ENCODE measurements at places on chromosomes 16 and 17. TPM values are rescaled to one million over a fixed set of nuclear protein-coding genes. Genes with fewer than 3 reads are reported as not detected.
A peak's percentile ranks its signal among the peaks of the same experiment; 100 is the strongest.

GRCh38 chr16:73915935-73916334, 380.7 kb upstream of the PSMD7 start:
- no peak for DNase-seq

DNA sequence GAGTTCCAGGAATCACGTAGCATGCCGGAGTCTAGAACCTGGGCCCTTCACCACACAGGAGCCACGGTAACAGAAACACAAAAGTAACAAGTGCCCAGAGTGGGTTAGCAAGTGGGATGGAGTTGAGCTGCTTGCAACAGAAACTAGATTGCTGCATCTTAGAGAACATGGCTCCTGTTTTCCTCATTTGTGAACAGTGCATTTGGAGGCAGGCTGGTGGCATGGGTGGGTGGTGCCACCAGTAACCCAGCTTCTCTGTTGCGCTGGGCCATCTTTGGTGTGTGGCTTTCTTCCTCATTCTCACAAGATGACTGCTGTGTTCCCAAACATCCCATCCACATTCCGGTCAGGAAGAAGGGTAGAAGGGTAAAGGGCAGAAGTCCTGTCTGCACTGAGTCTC, 95.5 kb downstream of the KATNIP start:
- DNase-seq = no peak

- peak; percentile 52 for DNase-seq
Measured at GRCh38 chr17:35312790-35313711, 60.4 kb downstream of the SLFN11 start.

GRCh38 chr16:27739606-27740357, 189.8 kb downstream of the KATNIP start:
- DNase-seq = no peak

- no peak for DNase-seq
Measured at GRCh38 chr16:64964126-64964540, 157.7 kb downstream of the CDH11 start.

GRCh38 chr16:86616906-86617305, 38.6 kb downstream of the FOXL1 start:
- no peak for DNase-seq

- no peak for DNase-seq
Measured at GRCh38 chr16:51971184-51971583, 575.8 kb downstream of the TOX3 start.

DNA sequence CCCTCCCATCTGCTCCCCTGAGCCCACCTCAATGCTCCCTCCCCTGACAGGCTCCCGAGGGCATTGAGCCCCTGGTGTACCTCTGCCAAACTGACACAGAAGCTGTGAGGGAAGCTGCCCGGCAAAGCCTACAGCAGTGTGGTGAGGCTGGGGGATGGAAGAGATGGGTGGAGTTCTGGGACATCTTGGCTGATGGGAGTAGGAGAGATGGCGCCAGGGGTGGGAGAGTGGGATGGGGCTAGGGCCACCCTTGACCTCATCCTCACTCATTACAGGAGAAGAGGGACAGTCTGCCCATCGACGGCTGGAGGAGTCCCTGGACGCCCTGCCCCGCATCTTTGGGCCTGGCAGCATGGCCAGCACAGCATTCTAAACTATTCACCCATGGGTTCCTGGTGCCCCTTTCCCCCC, 16.2 kb upstream of the CTCF start:
- no peak for DNase-seq

DNA sequence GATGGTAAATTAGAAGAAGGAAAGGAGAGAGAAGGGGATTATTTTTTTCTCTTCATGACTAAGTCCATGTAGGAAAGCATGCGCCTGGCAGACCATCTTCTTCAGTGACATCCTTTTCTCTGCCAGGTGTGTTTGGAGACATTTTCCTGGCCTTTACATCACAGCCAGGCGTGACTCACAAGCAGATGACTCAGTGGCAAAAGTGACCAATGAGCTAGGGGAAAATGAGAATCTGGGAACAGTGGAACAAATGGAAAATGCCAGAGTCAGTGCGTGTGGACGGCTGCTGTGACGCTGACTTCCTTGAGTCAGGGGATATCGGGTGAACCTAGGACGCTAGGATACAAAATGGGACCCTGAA, 9.4 kb downstream of the KIAA0513 start:
- DNase-seq = no peak

DNA sequence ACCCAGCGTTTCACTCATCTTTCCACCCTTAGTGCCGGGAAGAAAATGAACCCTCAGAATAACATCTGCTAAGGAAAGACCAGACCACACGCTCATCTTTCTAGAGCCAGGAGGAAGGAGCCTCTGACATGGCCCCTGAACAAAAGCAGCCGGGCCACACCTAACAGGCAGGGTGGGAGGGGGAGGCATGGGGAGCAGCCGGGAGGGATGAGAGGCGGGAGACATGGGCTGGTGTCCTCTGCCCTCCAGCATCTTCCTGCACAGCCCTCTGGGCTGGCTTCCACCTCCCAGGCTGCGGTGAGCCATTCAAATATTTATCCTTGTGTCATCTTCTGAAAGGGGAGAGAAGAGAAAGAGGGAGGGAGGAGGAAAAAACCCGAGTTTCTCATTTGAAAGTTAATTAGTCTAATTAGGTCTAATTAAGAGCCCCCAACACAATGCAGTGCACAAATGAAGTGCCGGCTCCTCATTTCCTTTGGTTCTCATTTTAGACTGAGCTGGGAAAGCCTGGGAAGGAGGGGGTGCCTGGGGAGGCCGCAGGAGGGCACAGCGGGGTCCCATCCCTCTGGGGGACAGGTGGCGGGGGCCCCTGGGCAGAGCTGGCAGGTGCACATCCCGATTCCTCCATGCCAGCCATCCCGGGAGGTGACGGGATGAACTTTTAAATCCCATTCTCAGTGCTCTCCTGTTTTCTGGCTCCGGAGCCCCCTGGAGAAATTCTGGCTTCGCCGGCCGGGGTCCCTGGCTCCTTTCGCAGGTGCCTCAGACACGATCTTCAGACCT, 90.5 kb downstream of the ENGASE start:
- no peak for DNase-seq

GRCh38 chr17:51995797-51996403, 162.6 kb downstream of the CA10 start:
- DNase-seq = no peak

DNA sequence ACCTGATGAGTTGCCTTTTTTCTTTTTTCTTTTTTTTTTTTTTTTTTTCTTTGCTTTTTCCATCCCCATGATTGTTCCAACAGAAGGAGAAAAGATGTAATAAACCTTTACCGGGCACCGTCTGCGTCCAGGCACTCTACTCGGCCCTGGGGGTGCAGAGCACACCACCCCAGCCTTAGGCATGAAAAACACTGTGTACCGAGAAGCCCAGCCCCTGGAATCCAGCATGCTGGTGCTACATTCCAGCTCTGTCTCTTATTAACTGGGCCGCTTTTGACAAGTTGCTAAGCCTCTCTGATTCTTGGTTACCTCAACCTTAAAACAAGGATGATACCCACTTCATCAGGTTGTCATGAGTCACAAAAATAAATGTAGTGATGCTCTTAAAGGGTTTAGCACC, 64.1 kb upstream of the HSBP1 start:
- DNase-seq = no peak

- DNase-seq = no peak
Measured at GRCh38 chr17:40978575-40979151, 5.5 kb downstream of the KRT40 start.

DNA sequence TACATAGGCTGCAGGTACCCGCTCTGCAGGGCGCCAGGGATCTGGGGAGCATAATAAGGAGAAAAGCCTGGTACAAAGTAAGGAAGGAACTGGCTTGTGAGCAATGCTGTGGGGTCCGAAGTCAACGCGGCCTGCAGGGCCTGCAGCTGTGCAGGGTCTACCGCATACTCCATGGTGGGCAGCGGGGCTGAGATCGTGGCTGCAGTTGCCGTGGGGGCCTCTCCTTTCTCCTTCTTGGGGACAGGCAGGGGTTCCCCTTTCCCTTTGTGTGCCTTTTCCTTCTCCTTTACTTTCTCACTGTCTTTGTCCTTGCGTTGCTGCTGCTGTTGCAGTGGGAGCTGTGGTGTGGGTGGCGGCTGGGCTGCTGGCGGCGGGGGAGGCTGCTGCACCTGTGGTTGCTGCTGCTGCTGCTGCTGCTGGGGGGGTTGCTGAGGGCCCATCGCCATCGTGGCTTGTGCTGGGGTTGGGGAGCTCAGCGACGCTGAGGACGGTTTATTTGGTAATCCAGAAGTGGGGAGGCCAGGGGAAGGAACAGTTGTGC, 259.6 kb downstream of the ZFHX3 start:
- no peak for DNase-seq

- no peak for DNase-seq
Measured at GRCh38 chr16:9091867-9092281, 430 bp downstream of the HAPSTR1 start.

GRCh38 chr17:37230633-37231032, 145.2 kb upstream of the C17orf78 start:
- no peak for DNase-seq

DNA sequence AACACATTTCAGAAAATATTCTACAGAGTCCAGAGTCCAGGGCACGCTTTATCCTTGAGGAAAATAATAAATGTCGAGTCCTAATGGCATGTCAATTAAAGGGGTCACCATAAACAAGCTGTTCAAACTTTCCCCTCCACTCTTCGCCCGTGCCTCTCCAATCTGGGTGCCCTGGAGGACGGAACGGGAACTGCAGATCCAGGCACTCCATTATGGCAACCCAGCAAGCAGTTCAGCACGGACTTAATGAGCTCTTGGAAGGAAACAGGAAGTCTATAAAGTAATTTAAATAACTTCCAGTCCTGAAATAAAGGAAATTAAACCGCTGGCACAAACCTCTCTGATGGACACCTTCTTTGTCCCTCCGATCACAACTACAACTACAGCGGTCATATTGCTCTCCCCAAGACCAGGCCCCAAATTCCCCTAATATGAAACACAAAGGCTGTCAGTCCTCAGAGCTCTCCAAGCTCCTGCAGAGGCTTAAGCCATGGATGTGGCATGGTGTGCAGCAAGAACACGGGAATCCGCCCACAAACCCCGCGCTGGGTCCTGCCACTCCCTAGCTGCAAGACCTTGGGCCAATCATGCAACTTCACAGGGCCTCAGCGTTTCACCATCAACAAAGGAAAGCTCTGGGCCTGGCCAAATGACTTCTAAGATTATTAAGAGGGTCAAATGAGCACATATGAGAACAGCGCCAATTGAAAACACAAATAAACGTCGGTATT, 52.6 kb downstream of the ZFHX3 start:
- no peak for DNase-seq

DNA sequence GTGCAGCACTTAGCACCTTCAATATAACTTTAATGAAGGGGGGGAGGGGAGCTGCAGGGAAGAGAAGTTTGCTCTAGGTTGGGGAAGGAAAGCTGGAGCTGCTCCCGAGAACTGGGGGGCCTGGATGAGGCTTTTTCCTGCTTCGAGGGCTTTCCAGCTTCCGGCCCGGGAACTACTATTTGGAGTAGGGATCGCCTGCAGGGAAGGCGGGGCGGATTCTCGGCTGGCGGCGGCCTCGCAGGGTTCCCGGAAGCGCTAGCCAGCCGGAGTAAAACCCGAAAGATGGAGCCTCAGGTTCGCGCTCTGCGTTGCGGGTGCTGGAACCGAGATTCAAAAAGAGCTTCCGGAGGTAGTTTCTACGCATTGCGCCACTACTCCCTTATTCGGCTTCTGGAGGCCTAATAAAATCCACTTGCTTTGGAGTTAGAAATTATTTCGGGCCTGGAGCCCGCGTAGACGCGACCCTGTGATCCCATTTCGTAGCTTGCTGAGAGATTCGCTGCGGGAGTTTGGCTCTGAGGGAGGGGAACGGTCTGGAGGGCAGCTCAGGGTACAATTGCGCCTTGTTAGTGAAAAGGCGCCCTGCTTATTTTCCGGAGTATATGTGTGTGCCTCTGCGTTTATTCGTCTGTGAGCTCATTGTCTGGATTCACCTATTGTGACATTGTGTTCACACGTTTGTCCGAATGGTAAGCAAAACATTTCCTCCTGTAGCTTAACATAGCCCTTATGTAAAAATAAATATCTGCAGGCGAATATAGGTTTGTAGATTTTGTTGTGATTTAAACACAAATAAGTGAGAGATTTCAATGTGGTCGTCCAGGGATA, 652 bp downstream of the PRAC2 start:
- no peak for DNase-seq

DNA sequence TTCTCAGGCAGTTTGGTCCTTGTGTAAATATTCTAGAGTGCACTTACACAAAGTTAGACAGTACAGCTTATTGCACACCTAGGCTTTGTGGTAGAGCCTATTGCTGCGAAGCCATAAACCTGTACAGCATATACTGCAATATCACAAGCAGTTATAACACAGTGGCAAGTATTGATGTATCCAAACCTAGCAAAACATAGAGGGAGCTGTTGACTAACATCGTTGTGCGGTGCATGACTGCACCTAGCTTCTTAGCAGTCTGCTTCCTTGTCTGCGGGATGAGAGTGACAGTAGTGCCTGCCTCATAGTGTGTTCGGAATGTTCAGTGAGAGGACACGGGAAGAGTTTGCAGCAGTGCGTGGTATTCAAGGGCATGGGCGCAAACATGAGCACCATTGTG, 78.9 kb downstream of the MPRIP start:
- no peak for DNase-seq

DNA sequence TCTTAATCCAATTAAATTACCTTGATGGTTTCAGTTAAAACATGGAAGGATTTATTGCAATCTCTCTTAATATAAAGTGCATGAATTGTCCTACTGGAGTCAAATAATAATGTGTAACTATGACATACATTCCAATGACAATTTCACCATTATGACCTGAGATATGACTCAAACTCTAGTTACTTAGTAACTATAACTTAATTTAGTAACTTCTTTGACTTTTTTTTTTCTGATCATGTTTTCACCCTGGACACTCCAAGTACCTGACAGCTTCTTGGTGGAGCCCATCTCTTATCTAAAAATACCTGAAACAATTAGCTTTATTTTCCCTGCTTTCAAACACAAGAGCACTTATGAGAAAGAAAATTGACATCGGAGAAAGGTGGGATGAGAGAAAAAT, 123.7 kb downstream of the STX8 start:
- no peak for DNase-seq

Gene GAS2L2
- polyA plus RNA-seq = not detected

Gene SPIRE2
- polyA plus RNA-seq = 2.5 TPM

Gene ST6GALNAC1
- polyA plus RNA-seq = 0.70 TPM

Gene STAT3
- 47.6 TPM for polyA plus RNA-seq

Gene SLC6A4
- 0.11 TPM for polyA plus RNA-seq

Gene PSMC3IP
- 9.3 TPM for polyA plus RNA-seq

Gene C1QTNF8
- not detected for polyA plus RNA-seq

Gene PERCC1
- 0.20 TPM for polyA plus RNA-seq

Gene TERB1
- polyA plus RNA-seq = not detected
